ENCODE measurements at places on chromosomes 6 and 20. TPM values are rescaled to one million over a fixed set of nuclear protein-coding genes. Genes with fewer than 3 reads are reported as not detected.

GHRH gene
- total RNA-seq, result not detected

DXO gene
- total RNA-seq, result 6.4 TPM

OR2J3 gene
- total RNA-seq, result not detected

HMGCLL1 gene
- not detected for total RNA-seq

FOXC1 gene
- total RNA-seq, result 2.8 TPM

TRIM40 gene
- total RNA-seq, result not detected

LY6G5B gene
- total RNA-seq, result 0.64 TPM

ADGRB3 gene
- total RNA-seq, result not detected

DEFB132 gene
- total RNA-seq, result not detected

TBX18 gene
- total RNA-seq, result 1.2 TPM

ANKRD66 gene
- total RNA-seq, result not detected

MYH7B gene
- total RNA-seq, result not detected

METTL24 gene
- total RNA-seq, result not detected

RRAGD gene
- total RNA-seq, result 0.76 TPM

SLC35F1 gene
- under 0.01 TPM for total RNA-seq

SMOC2 gene
- total RNA-seq, result not detected

ANKEF1 gene
- 1.2 TPM for total RNA-seq

ZBTB46 gene
- 67.1 TPM for total RNA-seq
